BJ (cell line): ENCODE measurements at places on chromosomes 4 and X.

DNA sequence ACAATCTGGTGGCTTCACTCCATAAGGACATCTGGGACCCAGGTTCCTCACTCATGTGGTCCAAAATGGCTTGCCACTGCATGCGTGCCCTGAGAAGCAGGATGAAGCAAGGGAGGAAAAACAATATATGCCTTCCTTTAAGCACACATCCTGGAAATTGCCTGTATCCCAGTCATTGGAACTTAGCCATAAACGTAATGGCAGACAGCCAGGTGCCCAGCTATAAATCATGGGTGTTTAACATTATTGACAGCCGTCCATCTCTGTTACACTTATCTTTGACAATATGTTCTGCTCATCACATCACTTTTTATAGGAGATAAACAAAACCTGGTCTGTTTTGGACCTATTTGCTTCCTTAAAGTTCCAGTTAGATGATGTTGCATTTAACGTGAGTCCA is 181.0 kb downstream of the AASDH start:
- DNase-seq = no peak

GRCh38 chr4:152613351-152613750 is 66.4 kb downstream of the TMEM154 start:
- no peak for DNase-seq

- DNase-seq = no peak
Observed at GRCh38 chrX:47619486-47620302, at the start of gene SYN1. TSS of gene SYN1 (minus strand) at chrX:47619857. CDS start at chrX:47619728, 129 bp downstream.

- no peak for DNase-seq
Observed at GRCh38 chr4:117941611-117942010, 92.7 kb upstream of the NDST3 start.

- DNase-seq = no peak
Observed at GRCh38 chrX:1108501-1109445, 103.7 kb downstream of the CRLF2 start.

DNA sequence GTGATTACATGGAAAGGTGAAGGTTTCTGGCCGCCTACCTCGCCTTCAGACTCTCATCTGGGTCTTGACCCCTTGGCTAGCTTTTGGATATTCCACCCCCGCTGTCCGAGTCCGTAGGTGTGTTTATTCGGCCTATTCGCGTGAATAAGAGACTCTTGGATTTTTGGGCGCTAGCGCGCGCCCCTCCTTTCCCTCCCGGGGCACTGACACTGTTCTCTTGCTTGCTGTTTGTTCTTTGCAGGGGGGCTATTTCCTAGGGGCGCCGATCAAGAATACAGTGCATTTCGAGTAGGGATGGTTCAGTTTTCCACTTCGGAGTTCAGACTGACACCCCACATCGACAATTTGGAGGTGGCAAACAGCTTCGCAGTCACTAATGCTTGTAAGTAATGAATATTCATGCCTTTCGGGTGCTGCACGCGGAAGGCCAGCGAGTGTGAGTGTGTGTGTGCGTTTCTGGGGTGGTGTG is 932 bp downstream of the GRIA2 start:
- DNase-seq = no peak

GRCh38 chr4:94700298-94700697 is 57.5 kb upstream of the BMPR1B start:
- no peak for DNase-seq

- DNase-seq = no peak
Observed at GRCh38 chr4:8642651-8643321, 50.2 kb downstream of the CPZ start.
